ENCODE measurements at places on chromosomes 3 and 15.

DNA sequence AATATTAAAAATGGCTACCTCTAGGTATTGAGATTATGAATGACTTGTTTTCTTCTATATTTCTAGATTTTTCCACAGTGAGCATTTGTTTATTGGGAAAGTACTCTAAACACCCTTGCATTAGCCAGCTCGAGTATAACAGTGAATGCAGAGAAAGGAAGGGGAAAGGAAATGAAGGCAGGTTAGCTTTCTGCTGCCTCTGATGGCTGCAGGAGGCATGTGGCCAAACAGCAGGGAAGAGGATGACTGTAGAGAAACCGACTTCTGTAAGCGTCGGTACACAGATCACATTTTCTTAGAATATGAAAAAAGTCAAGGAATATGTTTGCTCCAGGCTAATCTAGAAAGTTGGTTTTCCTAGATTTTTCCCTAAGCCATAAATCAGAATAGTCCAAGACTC lies 19.8 kb downstream of the GNB5 start:
- DNase-seq = peak; percentile 9

DNA sequence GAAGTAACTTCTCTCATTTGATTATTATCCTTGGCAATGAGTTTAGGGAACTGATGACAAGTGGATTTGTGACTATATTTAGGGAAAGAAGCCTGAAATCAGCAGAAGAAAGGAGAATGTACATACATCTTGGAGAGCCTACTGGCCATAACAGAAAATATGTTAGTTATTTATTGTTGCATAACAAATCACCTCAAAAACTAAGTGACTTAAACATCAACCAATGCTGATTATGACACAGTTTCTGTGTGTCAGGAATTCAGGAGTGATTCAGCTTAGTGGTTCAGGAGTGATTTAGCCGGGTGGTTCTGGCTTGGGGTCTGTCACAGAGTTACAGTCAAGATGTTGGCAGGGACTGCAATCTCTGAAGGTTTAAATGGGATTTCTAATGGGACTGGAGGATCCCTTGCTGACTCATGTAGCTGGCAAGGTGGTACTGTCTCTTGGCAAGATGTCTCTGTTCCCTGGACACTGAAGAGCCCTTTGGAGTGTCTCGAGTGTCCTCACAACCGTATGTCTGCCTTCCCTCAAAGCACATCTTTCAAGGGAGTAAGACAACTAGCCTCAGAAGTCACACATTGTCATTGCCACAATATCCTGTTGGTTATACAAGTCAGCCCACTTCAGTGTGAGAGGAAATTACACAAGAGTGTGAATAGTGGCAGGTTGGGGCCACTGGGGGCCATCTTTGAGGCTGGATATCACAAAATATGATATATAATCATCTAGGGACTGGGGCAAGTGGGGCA lies 248.9 kb downstream of the SV2B start:
- peak; percentile 48 for DNase-seq

DNA sequence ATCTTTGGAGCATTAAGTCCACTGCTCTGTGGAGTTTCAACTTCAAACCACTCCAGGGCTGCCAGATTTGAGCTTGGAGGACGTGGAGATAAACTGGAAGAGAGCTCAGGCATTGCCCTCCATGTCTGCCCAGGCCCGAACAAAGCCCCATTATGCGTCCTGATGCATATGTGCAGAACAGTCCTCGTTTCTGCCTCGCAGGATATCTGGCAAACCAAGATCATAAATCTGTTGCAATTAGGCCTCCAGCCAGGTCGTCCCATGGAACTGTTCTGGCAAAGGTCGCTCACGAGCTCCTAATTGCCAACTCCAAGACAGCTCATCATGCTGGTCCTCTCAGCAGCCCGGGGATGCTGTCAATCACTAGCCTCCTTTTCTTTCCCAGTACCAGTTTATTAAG lies 91.2 kb downstream of the SEMA5B start:
- no peak for DNase-seq

DNA sequence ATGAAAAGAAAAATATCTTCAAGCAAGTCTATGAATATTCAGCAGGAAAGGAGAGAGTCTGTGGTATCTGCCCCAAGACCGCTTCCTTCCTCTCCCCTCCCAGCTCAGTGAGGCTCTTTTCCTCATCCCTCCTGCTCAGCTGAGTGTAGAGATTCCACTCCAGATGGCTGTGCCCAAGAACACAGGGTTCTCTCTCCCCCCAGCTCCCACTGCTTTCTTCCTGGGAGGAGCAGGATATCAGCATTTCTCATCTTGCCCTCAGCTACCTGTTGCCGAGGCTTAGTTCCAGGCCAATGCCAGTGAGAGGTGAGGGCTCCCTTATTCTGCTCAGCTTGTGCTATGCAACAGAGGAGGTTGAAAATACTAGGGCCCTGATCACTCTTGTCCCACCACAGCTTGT lies 211.9 kb downstream of the SV2B start:
- peak; percentile 37 for DNase-seq

DNA sequence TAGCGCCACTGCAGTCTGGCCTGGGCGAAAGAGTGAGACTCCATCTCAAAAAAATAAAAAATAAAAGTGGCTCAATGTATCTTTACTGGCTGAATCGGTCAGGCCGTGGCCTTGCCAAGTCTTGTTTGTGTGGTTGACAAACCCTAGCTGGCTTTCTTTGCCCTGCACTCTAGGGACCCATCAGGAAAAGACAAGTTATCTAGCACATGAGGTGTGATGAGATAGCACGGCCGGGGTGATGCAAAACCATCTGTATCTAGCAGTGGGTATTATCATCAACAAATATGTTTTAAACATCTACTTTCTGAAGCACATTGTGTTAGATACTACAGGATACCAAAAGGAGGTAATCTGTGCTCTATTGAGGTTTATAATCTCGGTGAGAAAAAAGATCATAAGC lies 3.9 kb upstream of the DPP8 start:
- no peak for DNase-seq

GRCh38 chr3:107077391-107077790 lies 299.8 kb upstream of the CCDC54 start:
- no peak for DNase-seq

GRCh38 chr15:41017066-41017735 lies 63.9 kb downstream of the CHAC1 start:
- no peak for DNase-seq

- DNase-seq = no peak
Observed at GRCh38 chr15:71051539-71051938, 63.7 kb upstream of the THSD4 start.

GRCh38 chr15:90901175-90902039 lies 1.7 kb upstream of the MAN2A2 start:
- DNase-seq = no peak

- DNase-seq = no peak
Observed at GRCh38 chr15:29115093-29115991, 154.3 kb downstream of the NSMCE3 start.

DNA sequence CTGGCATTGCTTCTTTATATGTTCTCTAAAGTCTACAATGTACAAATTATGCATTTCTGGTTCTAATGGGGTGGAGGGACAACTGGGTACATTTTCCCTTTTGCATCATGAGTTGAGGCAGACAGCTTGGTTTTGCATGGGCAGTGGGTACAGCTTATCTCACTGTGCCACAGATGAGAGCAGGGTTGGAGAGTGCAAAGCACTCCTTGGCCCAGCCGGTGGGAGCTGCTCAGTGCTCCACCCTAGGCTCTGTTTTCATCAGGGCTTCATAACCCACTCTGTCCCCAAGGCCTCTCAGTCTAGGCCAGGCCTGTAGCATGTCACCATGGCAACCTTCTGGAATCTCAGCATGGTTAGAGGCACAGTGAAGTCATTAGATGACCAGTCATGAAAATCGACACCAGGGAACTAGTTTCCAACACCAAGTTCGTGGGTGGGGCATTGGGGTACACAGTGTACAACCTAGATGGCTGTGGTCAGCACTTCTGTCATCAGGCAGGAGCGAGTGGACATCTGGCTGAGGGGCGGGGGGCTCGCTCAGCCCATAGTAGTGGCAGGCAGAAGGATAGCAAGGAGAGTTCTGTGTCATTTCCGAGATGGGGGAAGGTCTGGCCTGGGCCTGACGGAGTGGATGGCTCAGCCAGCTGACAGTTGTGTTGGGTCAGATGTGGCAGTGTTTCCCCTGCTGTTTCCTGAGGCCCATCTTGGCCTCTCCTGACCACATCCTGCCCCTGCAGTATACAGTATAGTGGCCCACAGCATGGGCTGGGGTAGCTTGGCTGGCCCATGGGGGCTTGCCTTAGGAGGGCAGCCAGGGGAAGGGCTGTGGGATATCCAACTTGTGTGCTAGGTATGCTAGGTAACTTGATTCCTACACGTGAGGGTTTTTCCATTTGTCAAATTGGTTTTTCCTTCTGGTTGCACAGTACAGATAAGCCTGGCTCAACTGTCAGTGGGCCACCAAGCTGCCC lies 75.7 kb upstream of the PRR23C start:
- DNase-seq = no peak

GRCh38 chr3:101615525-101615924 lies 41.5 kb downstream of the PCNP start:
- no peak for DNase-seq

- no peak for DNase-seq
Observed at GRCh38 chr15:73001840-73002239, 50.4 kb upstream of the NEO1 start.

DNA sequence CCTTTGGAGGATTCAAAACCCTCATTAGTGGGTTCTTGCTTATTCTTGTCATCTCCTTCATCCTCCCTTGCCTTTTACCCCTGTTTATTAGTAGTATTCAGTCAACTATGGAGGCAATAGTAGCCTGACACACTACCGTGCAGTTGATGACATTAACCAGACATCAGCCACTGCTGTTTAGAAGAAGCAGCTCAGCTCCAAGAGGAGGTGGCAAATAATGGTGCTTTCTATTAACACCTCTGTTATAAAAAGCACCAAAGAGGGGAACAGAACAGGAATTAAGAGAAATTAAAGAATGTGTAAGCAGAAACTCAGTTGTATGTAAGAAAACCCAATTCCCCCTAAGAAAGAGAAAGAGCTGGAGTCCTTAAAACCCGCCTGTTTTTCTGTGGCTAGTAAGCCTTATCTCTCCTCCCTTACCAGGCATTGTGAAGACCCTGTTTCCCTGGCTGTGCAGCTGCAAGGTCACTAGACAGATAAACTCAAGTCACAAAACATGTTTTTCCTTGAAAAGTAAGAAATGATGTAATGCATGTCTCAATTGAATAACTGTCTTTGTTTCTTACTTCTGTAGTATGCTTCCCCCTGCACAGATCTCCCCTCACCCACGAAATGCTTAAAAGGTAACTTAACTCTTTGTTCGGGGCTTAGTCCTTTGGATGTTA lies 21.2 kb downstream of the CCR4 start:
- no peak for DNase-seq

GRCh38 chr3:193190146-193190786 lies 50.8 kb upstream of the PLAAT1 start:
- no peak for DNase-seq

- DNase-seq = no peak
Observed at GRCh38 chr3:140712301-140712700, 34.4 kb downstream of the TRIM42 start.

GRCh38 chr3:25531971-25532370 lies 103.9 kb downstream of the RARB start:
- DNase-seq = no peak

DNA sequence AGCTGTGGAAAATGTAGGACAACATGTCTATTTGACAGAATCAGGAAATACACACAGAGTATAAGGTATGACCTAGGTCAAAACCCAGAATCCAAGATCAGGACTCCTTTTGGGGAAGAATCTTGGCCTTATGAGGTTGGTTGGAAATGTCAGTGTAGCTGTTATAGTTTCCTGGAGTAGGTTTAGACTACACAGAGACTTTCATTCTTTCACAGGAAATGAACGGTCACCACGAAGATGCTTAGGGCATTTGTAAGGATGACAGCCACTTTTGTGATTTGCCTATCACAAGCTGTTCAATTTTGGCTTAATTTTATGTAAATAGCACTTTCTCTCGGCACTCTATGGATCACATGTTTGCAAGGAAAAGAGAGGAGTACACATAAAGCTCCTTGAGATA lies 18.6 kb upstream of the ZBTB20 start:
- DNase-seq = no peak

DNA sequence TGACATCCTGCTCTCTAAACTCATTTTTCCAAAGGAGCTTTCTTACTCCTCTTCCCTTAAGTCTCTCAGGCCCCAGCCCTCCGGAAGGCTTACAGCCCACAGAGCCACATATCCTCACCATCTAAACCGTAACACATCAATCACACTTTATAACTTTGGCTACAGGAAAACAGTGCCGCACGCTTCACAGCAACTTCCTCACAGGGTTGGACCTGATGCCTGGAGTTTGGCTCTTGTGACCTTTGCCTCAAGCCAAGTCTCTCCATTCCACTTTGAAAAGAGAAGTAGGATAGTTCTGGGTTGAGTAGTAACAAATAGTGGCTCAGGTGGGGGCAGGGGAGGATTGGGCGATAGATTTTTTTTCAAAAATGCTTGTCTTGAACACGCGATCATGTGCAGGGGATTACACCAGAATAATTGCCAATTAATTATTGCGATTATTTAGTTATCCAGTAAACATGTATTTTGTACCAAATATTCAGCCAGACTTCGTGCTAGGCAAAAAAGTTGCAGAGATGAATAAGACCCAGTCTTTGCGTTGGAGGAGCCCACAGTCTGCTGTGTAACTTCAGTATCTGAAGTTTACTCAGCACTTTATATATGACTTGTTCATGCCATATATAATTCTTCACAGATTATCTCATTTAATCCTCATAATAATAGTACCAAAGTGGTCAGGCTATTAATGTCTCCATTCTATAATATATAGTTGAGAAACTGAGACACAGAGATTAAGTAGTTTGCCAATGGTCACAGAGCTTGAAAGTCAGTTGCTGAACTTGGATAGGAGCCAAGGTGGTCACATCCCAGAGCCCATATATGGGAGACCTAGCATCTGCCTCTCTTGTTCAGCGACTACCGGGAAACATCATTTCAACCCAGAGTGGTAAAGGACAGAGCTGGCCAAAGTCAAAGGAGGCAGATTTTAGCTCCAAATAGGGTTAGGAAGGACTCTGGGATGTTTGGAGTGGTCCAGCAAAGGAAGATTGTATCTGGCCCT lies 2.4 kb upstream of the ETV5 start:
- DNase-seq = no peak

DNA sequence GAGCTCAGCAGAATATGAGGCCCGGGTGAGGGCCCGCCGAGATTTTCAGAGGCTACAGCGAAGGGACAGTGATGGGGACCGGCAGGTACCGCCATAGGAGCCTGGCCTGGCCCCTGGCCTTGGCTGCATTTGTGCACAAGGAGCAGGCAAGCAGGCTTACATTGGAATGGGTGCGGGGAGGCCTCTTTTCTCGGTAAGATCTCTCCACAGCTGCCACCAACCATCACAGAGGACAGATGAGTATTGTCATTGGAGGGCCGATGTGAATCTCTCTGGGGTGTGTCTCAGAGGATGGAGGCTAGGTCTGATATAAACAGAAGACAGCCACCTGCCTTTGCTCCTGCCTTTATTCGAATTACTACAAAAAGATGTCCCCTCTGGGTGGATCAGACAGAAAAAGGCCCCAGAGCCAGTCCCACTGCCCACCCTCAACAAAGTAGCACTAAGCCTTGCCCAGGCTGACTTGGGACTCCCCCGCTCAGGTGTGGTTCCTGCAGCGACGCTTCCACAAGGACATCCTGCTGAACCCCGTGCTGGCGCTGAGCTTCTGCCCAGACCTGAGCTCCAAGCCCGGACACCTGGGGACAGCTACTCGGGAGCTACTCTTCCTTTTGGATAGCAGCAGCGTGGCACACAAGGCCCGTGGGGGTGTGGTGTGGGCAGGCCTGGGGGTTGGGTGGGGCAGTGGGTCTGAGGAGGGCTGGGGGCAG lies 5.4 kb downstream of the VWA5B2 start:
- DNase-seq = no peak
